Sciatic nerve (tissue), 2 donors: ENCODE measurements at places on chromosomes 4 and X.

GRCh38 chrX:53445977-53446376 is 11.8 kb upstream of the HSD17B10 start:
- DNase-seq = no peak

DNA sequence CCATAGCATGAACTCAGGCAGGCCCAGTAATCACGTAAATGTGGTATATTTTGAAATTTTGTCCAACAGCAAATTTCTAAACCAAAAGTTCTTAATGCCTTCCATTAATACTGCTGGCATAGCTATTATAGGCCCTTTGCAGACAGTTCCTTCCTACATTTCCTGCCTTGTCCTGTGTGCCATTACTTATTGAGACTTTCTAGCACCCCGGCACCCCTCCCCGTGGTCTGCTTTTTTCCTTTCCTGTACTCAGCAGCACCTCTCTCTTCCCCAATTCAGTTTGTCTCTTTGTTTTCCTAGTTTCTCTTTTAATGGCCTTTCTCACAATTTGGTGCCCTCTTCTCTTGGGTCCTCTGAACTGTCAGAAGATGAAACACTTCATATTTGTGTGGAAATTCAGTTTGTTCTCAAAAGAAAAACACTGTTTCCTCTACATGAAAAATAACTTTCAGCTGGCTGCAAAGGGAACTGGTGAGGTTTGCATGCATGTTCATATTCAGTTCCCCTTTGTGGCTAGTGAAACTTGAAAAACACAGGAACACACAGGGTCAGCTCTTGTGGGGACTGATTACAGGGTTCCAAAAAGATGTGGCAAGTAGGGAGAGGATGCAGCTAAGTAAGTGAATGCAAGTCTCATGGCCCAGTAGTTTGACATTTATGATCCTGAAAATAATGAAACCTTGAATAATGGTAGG is 17.1 kb downstream of the GPR34 start:
- DNase-seq = no peak

GRCh38 chr4:19324184-19324583 is 927.5 kb upstream of the SLIT2 start:
- no peak for DNase-seq

DNA sequence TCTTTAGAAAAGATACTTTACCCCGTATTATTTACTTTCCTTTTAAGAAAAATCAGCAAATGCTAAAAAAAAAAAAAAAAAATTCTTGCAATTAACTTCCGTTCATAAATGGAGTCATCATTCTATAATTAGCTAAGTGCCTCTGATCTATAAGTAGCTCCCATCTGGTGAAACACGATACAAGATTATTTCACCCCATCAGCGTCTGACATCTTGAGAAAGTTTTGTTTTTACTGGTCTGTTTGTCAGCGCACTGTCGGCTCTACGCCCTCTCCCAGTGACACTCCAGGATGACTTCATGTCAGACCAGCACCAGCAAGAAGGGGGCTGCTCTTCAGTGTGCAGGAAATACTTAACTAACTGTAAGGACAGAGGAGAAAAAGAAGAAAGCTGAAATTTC is 108.3 kb downstream of the AFAP1 start:
- no peak for DNase-seq

- DNase-seq = no peak
These were observed 2.6 kb downstream of the MCUB start for GRCh38 chr4:109562457-109563239.

- no peak for DNase-seq
These were observed 82.2 kb upstream of the PCDH18 start for GRCh38 chr4:137614491-137614890.

DNA sequence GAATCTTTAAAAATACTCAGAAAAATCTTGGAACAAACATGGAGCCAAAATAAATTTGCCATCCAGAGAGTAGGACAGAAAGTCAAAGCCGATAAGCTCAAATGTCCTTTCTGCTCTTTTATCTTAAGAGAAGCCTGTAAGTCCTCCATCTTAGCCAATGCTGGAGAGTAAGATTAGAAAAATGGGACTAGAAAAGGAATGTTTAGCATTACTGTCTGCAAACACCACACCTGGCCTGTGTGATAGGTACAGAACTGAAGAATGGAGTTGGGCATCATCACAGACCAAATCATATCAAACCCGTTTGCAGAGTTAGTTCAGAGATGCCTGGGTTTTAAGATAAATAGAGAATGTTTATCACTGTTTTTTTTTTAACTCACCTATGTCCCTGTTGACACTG is 10.5 kb upstream of the SLC39A8 start:
- DNase-seq = no peak

DNA sequence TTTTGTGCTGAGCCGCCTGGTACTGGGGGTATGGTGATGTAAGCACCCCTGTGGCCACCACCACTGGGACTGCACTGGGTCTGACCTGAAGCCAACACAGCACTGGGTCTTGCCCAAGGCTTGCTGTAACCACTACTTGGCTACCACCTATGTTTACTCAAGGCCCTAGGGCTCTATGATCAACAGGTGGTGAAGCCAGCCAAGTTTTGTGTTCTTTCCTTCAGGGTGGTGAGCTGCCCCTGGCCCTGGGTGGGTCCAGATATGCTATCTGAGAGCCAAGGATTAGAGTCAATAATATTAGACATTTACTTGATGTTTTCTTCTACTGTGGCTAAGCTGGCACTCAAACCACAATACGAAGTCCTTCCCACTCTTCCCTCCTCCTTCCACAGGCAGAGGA is 55.1 kb upstream of the PAGE4 start:
- DNase-seq = no peak

DNA sequence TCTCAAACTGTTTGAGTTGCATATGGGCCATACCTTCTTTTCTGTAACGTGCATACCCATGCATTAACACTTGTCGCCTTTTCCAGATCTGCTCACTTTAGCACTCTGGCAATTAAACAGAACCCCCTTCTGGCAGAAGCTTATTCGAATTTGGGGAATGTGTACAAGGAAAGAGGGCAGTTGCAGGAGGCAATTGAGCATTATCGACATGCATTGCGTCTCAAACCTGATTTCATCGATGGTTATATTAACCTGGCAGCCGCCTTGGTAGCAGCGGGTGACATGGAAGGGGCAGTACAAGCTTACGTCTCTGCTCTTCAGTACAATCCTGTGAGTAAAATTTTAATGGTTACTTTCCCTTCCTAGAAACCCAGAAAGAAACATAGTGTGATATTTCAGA is 4.8 kb downstream of the OGT start:
- no peak for DNase-seq

- no peak for DNase-seq
These were observed 151.3 kb downstream of the USP46 start for GRCh38 chr4:52507774-52508173.

- no peak for DNase-seq
These were observed 54.8 kb downstream of the APLN start for GRCh38 chrX:129599996-129600395.

DNA sequence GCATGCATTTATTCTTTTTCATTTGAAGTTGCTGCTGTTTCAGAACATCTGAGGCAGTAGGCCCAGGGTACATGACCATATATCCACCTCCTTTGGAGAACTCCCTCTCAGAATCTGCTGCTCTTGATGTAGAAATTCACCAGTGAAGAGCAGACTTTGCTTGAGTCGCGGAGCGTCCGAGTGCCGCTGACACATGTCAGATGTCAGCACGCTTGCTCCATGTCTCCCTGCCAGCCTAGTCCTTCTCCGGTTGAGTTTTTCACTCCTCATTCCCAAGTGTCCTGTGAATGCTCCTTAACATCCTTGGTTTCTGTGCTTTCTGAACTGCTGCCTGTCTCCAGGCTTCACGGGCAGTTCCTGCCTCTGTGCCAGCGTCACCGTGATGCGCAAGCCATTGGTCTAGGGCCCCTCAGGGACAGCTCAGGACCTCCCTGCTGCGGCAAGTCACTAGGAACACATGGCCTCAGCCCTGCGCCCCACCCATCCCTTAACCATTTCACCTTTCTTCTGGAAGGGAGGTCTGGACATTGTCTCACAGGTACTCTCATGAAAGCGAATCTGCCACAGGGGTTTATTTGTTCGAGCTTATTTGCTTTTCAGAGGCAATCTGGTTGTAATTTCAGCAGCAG is 93.1 kb upstream of the RBPJ start:
- DNase-seq = no peak

DNA sequence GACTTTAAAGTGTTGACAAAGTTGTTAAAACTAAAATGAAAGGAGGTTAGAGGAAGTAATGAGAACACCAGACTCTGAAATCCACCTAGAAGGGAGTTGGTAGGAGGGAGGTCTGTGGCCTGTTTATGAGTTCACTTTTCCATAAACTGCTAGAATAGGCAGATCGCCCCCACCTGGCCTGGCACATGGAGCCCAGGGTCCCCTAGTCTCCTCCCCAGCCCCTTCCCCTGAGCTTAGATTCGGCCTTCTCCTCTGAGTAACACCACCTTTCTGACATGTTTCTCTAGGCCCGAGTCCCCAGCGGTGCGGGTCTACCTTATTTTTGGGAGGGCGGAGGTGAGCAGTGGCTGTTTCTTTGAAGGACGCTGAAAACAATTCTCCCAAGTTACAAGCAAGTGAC is 54.5 kb upstream of the FAT1 start:
- DNase-seq = no peak

- no peak for DNase-seq
These were observed 141.4 kb downstream of the PTTG2 start for GRCh38 chr4:38101563-38101962.

- DNase-seq = no peak
These were observed 64.1 kb upstream of the GPM6A start for GRCh38 chr4:175875993-175876771.

DNA sequence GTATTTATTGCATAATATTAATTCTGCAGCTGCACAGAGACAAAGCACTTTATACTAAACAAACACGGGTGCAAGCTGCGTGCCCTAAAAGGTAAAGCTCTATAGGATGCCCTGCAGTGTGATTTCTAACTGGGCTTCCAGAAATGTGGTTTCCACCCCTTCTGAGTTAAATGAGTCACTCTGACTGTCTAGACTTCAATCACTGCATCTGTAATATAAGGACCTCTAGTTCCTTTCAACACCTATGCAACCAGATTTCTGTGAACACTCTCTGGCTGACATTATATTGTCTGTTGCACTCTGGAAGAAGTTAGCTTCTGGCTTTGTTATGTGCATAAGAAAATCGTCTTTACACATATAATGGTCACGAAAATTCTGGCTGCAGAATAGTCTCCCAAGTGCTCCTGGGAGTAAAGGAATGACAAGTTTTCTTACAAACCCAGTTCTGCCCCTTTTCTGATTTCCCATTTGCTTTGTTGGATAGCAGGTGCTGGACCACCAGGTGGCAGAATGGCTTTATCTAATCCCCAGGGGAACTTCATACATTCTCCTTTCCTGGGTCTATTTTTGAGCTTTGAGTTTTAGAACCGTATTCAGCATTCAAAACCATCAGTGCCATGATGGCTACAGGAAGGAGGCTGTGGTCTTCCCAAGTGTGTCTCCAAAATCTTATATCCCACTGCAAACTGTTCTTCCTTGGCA is 842.2 kb downstream of the STIM2 start:
- no peak for DNase-seq

DNA sequence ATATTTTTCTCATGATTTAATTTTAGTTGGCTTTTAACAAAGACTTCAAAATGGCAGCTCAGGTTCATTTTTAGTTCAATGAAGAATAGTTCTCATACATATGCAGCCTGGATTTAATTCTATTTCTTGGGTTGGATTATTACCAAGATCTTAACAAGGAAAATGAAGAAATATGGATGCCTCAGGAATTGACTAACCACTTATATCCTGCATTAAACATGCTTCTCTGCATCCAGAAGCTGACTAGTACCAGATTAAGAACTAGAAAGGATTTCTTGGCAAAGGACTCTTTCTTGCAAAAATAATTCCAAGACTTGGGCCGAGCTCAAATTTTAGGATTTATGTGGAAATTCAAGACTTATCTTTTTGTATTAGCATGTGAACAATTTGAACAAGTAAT is 5.6 kb upstream of the KLHL2 start:
- DNase-seq = no peak

DNA sequence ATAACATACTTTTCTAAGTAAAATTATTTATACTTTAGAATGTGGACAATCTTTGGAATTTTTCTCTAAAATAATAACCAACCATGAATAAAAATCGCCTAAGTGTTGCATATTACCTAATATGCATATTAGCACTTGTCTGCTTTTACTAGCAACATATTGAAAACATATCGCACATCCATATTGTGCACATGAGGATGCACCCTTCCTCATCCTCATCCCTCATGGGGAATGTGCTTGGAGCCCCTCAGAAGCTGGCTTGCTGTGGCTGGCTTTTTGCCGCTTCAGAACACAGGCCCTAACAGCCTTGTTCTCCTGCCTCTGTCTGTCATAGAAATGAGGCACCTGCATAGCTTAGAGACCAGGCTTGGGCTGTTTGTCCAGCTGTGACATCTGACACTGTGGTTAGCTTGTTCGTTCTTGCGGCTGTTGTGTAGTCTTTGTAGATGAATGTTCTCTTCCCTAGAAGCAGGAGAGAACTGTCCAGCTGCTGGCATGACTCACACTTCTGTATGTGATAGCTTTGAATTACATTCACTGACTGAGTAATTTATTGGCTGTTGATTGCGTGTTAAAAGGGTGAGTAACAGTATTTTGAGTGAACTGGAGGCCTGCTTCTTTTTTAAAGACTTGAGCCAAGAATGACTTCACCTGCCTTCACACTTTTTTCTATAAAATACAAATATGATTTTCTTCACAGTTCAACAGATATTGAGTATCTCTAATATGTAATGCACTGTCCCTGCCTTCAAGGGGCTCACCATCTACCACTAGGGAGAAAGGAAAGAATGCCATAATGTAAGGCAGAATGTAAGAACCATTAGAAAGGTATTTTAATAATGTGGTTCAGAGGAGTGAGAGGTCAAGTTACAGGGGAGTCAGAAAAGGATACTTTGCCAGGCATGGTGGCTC is 81.9 kb downstream of the HMGB2 start:
- peak; percentile 79 for DNase-seq

GRCh38 chr4:125705681-125706080 is 390.9 kb downstream of the FAT4 start:
- no peak for DNase-seq

- DNase-seq = no peak
These were observed 9.9 kb downstream of the MXD4 start for GRCh38 chr4:2251795-2252529.

- DNase-seq = no peak
These were observed 1999.1 kb upstream of the ADGRL3 start for GRCh38 chr4:59200992-59201391.

GRCh38 chr4:154414796-154415195 is 76.8 kb downstream of the DCHS2 start:
- no peak for DNase-seq

- DNase-seq = no peak
These were observed 2.4 kb upstream of the IRAK1 start for GRCh38 chrX:154022108-154022507.

- no peak for DNase-seq
These were observed 134.2 kb downstream of the FNIP2 start for GRCh38 chr4:158903079-158903456.

GRCh38 chr4:6248394-6248793 is 21.3 kb upstream of the WFS1 start:
- DNase-seq = no peak
